Globus pallidus (tissue), 1 donor: ENCODE measurements at places on chromosomes 2 and 18.

DNA sequence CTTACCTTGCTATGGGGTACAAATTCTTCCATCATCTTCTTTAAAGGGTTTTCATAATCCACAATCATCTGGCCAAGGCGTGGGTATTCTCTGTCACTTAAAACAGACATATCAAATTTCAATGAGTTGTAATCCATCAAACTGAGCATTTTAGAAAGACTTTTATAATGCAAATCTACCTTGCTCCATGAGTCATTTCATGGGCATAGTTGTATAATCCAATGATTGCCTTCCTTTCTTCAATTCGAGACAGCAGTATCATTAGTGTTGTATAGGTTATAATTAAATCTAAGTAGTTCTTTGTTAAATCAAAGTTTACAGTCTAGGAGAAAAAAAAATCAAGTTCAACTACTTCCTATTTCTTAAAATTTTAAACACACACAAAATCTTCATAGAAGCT is 36.3 kb downstream of the NCKAP1 start:
- no peak for DNase-seq

- no peak for DNase-seq
Observed at GRCh38 chr2:64869126-64869525, 120.1 kb upstream of the SLC1A4 start.

DNA sequence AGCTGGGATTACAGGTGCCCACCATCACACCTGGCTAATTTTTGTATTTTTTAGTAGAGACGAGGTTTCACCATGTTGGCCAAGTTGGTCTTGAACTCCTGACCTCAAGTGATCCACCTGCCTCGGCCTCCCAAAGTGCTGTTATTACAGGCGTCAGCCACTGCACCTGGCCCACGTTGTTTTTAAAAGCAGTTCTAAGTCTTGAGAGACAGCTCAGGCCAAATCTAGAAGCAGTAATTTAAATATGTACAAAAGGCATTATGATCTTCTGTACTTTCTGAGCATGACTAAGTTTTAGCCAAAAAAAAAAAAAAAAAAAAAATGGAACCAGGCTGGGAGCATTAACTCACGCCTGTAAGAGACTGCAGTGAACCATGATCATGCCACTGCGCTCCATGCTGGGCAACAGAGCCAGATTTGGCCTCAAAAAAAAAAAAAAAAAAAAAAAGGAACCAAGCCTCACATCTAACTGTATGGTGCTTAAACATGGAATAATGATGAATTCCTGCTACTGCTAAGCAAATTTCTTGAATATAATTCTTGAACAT is 4.0 kb downstream of the ABHD3 start:
- DNase-seq: no peak

GRCh38 chr2:182415771-182416170 is 11.1 kb downstream of the PDE1A start:
- DNase-seq: no peak

GRCh38 chr2:105739944-105740530 is 4.7 kb upstream of the NCK2 start:
- no peak for DNase-seq

- DNase-seq: peak; percentile 24
Observed at GRCh38 chr2:233966388-233966787, 49.2 kb downstream of the TRPM8 start.

DNA sequence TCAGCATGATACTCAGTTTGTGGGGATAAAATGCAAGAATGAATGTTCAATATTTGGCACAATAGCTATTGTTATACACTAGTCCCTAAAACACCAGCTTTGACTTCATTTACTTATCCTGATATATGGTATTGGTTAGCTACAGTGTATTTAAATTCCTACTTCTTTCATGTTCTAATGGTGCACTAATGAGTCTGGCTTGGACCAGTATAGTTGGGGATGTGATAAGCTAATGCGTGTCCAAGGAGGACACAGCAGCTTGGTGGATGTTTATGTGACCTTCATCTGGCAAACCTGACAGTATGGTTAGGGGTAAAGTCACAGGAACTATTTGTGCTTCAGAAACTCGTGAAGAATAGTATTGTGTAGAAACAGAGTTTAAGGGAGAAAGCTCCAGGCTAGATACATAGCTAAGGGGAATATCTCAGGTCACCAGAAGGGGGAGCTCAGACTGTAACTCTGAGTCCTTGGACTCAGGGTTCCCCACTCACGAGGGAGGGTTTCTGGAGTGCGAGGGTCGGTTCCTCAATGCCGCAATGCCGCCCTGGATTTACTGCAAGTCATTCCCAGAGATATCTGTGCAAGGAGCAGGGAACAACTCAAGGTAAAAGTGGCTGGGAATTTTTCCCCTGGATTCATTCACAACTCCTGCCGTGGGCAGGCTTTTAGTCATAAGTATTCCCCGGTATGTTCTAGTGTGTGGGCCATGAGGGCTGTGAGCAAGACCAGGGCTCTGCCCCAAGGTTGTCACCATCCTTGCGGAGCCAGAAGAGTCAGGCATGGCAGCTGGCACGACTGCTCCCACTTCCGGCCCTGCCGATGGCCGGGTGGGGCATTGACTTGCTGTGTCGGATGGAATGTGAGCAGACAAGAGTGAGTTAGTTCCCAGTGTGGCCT is 14.5 kb downstream of the IL1R2 start:
- DNase-seq: peak; percentile 27

GRCh38 chr2:105675841-105676240 is 68.9 kb upstream of the NCK2 start:
- DNase-seq: peak; percentile 58
